ENCODE measurements at places on chromosomes 7 and 10. TPM values are rescaled to one million over a fixed set of nuclear protein-coding genes. Genes with fewer than 3 reads are reported as not detected.

The CYP26C1 gene
- 0.05 TPM for total RNA-seq

The SPDYE9 gene
- total RNA-seq = not detected

The NKX2-3 gene
- total RNA-seq = not detected

The HOXA2 gene
- total RNA-seq = 0.11 TPM

The FGFR2 gene
- total RNA-seq = 0.30 TPM

The TAS2R5 gene
- total RNA-seq = 0.27 TPM

The MALSU1 gene
- 112 TPM for total RNA-seq

The VSIR gene
- 116 TPM for total RNA-seq

The R3HCC1L gene
- total RNA-seq = 4.9 TPM

The TOMM7 gene
- 634 TPM for total RNA-seq

The TMEM196 gene
- total RNA-seq = not detected

The ANKRD1 gene
- total RNA-seq = 1,733 TPM
